ENCODE measurements at places on chromosomes 16 and 17.
A peak's percentile ranks its signal among the peaks of the same experiment; 100 is the strongest.

GRCh38 chr16:82119405-82119804 is 50.6 kb downstream of the MPHOSPH6 start:
- peak; percentile 72 for DNase-seq

DNA sequence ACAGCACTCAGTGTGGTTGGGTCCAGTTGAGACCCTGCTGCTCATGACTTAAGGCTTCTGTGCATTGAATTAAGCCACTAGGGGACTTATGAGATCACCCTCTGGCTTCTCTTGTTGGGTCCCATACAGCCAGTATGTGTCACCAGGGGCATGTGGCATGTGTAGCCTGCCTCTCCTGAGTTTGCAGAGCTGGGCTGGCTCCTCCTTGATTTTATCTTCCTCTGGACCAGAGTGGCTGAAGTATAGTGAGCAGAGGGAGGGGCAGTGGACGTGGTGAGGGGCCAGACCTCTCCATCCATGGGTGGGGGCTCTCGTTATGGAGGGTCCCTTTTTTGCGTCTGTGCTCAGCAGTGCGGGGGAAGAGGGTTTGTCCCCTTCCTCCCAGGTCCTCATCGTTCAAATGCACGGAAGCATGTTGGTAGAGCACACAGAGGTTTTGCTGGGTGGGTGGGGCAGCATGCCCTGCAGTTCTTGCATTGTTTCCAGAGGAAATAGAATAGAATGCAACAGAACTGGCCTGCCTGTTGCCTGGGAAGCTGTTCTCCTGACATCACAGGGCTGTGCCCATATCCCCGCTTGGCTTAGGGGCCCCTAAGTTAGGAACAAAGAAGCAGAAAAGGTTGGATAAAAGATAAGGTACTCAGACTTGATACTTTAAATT is 77.4 kb downstream of the SPECC1 start:
- no peak for DNase-seq

DNA sequence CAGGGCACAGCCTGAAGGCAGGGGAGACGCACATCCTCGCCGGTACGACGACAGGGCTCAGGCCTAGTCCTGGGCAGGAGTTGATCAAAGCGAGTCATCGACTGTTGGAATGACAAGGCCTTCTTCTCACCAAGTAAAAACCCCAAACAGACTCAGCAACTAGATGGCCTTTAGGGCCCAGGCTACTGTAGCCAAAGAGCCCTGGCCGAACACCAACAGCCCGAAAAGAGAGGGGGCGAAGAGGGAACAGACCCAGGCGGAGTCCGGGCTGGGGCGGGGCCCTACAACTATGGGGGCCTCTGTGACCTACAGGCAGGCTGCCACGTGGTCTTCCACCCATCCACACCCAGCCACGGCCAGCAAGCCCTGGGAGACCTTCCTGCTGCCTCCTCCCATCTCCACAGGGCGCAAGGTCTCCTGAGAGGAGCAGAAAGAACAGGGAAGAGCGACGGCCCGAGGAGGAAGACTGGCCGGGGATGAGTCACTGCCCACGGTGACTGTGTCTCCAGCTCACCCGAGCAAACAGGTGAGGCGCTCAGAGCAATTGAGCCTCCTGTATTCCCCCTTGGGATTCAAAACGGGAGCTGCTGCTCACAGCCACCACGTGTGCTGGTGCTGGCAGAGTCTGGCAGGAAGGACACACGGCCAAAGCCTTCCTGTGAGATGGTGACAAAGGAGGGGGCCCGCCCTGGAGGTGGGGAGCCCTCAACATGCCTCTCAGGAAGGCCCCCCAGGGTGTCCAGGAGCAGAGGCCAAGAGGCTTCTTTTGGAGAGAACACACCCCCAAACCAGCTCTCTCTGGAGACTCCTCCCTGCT is 17.7 kb downstream of the SLC16A3 start:
- no peak for DNase-seq

DNA sequence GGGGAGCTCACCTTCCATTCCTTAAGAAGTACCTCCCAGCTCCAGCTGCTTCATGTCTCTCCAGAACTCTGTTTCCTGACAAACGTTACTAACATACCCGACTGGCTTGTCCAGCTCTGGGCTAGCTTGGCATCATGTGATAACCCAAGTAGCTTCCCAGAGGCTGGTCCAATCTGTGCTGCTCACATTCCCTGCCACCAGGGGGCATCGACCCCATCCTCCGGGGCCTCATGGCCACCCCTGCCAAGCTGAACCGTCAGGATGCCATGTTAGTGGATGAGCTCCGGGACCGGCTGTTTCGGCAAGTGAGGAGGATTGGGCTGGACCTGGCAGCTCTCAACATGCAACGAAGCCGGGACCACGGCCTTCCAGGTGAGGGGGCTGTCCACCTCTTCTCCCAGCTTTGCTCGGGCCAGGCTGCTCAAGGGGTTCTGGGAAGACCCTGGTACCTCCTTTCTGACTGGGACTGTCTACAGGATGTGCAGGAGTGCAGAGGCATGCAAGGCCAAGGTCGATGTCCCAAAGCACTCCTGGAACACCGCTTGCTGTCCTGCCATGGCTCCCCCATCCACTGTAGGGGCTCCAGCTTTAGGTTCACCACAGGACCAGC is 7.6 kb downstream of the EPX start:
- DNase-seq: peak; percentile 57

- DNase-seq: no peak
Measured at GRCh38 chr17:1896243-1897104, 66.7 kb downstream of the RPA1 start.

GRCh38 chr17:73914536-73915274 is 270.5 kb upstream of the SDK2 start:
- DNase-seq: peak; percentile 11

DNA sequence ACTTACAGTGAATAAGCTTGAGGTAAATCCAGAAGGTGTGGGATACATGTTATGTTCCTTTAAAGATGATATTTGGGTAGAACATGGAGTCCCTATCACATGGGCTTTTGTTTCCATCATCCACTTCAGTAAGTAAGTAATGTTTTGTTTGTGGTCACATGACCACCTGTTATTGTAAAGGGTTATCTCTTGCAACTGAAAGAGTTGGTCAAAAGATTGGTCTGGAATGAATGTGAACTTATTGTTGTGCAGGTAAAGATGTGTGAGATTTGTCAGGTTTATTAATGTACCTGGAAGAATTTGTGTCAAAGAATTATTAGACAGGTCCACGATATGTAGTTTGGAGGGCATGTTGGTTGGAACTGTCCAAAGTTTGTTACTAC is 1.6 kb downstream of the OMG start:
- DNase-seq: no peak

GRCh38 chr16:16882766-16883165 is 503.8 kb downstream of the NPIPA7 start:
- DNase-seq: no peak

DNA sequence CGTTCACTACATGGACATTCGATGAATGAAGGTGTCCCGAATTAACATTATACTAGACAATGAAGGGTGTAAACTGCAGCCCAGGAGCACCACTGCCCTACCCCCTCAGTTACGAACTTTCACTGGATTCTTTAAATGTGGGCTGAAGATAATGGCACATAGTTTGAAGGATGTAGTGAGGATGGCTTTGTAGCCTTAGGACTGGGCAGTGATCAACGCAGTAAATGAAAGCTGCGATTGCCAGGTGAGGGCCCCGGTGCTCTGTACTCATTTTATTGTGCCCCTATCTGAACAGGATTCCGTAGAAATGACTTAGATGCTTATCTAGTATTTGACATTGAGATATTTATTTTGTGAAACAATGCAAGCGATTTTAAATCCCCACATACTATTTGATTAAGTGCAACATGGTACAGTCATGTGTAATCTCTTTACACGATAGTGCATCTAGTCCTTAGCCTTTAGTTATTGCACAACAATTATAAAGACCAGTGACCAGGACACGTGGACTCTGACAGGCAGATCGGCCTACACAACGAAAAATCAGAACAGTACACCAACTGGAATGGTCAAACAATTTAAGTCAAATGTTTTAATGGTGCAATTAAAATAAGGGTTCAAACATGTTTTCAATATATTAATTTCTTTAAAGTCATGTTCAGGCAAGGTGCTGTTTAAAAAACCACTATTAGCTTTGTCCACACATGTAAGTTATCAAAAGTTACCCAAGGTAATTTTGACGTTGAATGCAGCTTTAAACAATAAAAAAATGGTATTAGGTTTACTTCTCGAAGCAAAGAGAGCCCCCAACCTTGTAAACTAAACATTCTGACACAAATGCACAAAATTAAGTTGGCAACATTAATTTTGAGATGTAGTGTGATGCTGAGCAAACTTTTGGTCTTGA is 17.4 kb upstream of the ERN1 start:
- DNase-seq: no peak

- no peak for DNase-seq
Measured at GRCh38 chr16:54291656-54292487, 5.3 kb upstream of the IRX3 start.

DNA sequence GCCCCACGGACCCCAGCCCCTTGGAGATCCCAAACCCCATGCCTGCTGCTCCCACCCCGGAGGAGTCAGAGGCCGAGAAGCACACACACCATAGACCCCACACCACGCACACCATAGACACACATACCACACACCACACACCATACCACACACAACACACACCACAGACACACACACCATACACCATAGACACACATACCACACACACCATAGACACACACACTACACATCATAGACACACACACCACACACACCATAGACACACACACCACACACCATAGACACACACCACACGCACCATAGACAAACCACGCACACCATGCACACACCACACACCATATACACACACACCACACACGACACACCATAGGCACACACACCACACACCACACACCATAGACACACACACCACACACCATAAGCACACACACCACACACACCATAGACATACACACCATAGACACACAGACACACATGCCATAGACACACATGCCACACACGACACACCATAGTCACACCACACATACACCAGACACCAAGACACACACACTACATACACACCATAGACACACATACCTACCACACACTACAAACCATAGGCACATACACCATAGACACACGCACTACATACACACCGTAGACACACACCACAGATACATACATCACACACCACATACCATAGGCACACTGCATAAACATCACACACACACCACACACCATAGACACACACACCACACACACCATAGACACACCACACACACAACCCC is 11.3 kb downstream of the TBC1D16 start:
- DNase-seq: no peak

DNA sequence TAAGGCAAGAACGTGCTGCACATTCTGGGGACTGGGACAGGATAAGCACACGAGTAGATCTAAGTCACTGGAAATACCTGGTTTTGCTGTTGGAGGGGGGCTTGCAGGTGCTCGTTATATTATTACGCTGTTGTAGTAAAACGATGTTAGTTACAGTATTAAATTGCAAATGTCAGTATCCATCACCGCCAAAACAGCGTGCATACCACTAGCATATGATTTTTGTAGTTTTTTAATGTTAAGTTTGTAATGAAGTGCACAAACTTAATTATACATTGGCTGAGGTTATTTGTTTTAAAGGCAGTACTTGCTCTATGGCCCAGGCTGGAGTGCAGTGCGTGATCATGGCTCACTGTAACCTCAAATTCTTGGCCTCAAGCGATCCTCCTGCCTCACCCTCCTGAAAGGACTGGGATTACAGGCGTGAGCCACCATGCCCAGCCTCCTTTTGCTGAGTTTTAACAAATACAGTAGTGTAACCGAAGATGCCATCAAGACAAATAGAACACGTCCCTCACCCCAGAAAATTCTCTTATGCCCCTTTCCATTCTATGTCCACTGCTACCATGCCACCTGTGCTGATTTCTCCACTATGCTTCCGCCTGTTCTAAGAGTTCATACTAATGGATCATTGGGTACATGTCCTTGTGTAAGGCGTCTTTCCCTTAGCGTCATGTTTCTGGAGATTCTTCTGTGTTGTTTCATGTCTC is 20.7 kb upstream of the CSNK1D start:
- DNase-seq: no peak

GRCh38 chr17:82592289-82592766 is 55.9 kb downstream of the WDR45B start:
- no peak for DNase-seq

- no peak for DNase-seq
Measured at GRCh38 chr16:80681436-80681835, 123.0 kb downstream of the CDYL2 start.

GRCh38 chr16:81798311-81799137 is 19.4 kb downstream of the PLCG2 start:
- DNase-seq: no peak

DNA sequence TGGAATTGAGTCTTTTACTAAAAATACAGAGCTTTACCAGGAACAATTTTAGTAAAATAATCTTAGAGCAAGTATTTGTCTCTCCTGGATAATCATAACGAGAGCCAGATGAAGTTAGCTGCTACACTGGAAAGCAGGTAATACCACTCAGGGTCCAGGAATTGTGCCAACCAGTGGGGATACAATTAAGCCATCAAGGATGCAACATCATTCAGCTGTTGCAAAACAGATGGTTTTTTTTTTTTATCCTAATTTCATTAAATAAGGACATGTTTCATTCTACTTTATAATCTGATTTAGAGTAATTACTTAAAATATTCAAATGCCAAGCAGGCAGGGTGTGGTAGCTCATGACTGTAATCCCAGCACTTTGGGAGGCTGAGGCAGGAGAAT is 10.2 kb downstream of the MMD start:
- no peak for DNase-seq

DNA sequence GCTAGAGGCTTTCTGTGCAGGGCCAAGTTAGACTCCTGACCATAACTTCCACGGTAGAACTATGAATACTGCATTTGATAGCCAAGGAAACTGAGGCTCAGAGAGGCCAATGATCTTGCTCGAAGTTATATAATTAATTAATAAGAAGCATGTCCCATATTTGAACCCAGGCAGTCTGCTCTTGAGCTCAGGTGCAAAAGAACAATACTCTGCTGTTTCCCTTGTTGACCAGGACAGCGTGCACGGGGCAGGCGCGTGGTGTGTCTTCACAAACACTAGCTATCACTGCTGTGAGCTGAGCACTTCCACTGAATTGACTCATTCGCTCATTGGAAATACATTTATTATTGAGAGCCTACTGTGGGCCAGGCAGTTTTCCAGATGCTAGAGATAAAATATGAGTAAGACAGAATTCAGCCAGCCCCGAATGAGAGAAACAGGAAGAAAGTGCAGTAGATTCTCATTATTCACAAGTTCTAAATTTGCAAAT is 1.6 kb downstream of the CHD9 start:
- no peak for DNase-seq

- no peak for DNase-seq
Measured at GRCh38 chr16:65524997-65525396, 403.1 kb upstream of the CDH11 start.

GRCh38 chr17:70332356-70333210 is 163.3 kb downstream of the KCNJ2 start:
- peak; percentile 13 for DNase-seq

- DNase-seq: no peak
Measured at GRCh38 chr17:28249706-28250105, 69.3 kb upstream of the TMEM97 start.

DNA sequence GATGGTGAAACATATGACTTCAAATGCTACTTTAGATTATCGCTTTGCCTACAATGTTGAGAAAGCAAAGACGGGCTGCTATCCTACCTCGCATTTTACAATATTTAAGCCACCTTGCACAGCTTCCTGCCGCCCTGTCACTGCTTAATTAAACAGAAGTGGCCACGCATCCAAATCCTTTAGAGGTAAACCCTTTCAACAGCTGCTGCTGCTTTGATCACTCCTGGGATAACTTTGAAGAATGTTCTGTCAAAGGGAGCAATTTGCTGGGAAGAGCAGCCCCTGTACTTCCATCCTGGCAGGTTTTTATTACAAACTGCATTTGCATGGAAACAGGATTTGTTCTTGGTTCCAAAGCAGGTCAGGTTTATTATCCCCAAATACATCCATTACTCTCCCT is 24.2 kb upstream of the SSTR2 start:
- DNase-seq: no peak
